ENCODE measurements at places on chromosomes 16 and 17.

GRCh38 chr17:45992904-45993303 lies 6.1 kb upstream of the STH start:
- DNase-seq, result no peak

DNA sequence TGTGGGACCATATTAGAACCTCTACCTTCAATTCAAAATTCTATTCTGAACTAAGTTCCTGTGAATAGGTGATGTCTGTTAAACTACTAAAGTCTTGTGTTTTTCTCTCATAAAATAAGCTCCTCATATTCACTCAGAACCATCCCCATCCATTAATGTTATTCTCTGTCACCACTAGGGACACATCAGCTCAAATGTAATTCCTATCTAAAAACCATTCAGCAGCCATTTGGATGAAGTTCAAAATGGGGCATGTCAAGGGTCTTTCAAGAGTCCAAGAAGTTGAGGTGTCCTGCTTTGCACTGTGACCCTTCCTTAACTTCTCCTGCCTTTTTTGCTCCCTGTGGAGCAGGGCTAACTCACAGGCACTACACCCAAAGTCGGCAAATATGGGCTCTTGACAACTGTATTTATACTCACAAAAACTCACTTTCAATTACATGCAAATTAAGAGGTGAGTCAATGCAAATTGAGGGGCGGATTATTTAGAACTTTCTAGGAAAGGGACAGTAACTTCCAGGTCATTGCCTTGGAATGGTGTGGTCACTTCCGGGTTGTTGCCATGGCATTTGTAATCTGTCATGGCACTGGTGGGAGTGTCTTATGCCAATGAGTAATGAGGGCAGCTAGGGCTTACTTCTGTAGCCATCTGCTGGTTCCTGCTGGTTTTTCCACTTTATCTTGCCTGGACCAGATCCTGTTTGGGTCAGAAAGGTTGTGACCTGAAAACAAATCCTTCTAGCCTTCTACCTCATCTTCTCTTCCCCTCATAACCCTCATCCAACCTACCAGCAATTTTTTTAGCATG lies 128.2 kb upstream of the COX10 start:
- no peak for DNase-seq

DNA sequence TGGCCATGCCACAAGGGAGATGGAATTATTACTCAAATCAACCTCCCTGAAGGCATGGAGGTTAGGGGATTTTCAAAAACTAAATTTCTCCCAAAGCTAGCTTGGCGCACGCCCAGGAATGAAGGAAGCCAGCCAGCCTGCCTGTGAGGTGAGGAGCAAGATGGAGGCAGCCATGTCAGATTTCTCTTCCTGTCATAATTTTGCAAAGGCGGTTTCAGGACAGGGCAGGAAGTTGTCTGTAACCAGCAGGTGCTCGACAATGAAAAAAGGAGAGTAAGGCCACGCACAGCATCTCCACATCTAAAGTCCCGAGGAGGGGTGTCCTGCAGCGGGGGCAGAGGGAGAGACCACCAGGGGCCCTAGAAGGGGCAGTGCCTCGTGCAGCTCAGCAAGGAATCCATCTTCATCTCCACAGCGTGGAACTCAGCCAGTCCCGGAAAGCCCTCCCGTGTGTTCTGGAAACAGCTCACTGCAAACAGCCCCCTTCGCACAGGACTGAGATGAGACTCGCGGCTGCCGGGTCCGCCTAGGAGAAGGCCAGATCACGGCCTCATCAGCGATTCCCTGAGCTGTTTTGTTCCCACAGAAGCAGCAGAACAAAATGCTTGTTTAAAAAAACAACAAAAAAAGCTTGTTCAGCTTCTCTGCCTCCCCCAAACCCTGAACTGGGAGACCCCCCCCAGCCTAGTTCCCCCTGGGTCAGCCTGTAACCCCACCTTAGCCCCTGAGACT lies 47.8 kb downstream of the SLC7A5 start:
- no peak for DNase-seq

DNA sequence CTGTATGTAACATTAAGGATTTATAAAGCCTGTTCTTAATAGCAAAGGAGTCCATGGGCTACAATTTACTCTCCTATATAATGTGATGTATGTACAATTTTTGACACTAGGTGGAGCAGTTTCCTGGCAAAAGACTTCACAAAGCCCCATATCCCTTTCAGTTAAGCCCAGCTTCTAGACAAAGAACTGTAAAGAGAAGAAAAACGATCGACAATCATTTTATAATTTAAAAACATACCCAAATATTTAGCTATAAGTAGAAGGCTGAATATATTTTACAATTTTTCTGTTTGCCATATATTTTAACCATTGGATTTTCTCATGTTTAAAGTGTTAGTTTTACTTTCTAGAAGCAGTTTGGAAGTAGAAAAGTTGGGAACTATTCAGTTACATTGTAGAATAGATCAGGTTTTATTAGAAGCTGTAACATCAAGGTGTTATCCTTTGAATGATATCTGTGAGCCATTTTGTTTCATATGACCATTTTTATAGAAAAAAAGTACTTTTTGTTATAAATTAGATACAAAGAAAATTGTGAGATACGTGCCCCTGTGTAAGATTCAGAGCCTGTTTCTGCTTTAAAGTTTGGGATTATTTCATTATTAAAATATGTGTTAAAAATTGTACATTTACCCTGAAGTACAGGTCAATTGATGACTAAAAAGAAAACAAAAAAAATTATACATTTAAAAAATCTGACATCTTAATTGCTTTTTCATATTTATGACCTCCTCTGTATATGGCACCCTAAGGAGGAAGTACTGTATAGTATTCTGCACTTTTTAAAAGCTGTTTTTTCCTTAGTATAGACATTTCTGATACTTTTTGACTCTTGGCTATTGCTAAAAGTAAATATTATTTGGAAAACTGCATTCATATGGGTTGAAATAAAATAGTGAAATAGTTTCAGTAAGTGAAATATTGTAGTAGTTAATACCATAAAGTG lies 46.3 kb downstream of the VMP1 start:
- peak; percentile 88 for DNase-seq

DNA sequence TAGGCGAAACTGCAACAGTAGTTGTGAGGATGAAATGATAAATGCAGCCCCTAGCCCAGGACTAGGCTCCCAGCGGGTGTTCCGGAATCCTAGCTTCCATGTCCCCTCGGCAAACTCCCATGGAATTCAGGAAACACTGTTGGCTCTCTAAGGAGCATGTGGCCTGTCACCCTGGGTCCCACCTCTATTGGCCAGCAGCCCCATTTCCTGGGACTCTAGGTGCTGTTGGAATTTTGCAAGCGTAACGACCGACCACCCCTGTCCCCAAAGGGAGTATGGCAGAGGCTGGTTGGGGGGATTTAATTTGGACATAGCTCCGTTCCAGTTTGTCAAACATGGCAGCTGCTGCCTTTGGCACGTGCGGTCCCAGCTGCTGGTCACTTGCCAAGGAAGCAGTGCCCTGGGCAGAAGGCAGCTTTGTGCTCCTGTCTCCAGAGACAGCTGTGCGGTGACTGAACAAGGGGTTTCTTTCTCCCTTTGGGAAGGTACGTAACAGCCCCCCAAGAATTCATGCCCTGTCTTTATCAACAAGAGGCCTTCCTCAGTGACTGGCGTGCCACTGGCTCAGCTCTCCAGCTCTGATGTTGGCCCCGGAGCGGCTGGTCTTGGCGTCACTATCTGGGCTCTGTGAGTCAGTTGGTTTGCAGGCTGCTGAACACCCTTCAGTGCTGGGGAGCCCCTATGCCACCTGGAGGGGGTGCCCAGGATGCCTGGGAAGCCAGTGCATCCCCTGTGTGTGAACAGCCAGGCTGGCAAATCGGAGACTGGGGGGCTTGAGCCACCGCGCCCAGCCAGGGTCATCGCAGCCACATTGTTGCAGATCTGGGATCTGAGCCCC lies 235.2 kb upstream of the TNRC6C start:
- no peak for DNase-seq

DNA sequence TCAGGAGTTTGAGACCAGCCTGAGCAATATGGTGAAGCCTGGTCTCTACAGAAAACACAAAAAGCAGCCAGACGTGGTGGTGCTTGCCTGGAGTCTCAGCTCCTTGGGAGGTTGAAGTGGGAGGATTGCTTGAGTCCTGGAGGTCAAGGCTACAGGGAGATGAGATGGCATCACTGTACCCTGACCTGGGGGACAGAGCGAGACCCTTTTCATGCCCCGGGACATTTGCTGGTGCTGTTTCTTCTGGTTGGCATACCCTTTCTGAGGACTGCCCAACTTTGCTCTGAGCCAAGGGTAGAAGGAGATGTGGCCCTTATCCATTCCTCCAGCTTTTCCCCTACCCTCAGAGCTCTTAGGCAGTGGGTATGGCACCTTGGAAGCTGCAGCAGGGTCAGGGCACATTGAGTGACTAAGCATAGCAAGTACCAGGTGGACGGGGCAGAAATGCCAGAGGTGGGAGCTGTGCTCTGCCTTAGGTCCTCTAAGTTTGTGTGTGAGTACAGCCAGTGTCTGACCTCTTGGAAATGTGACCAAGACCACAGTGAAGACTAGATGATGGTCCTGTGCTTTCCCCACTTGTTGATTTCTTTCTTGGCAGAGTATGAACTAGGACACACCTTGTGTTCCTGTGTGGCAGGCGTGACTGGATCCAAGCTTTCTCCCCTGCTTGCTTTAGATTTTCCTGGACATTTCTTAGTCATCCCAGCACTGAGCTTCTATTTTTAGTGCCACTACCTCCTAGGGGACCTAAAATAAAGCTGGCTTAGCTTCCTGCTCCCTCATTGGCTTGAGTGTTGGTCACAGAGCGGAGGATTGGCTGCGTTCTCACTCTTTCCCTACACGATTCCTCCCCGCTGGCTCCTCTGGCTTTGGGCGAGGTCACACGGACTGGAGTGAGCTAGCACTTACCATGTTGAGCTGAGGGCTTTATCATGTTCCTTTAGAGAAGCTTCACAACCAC lies 9.9 kb upstream of the EDC4 start:
- DNase-seq, result no peak

- DNase-seq, result no peak
These were observed 30.1 kb downstream of the CIITA start for GRCh38 chr16:10906914-10907756.

DNA sequence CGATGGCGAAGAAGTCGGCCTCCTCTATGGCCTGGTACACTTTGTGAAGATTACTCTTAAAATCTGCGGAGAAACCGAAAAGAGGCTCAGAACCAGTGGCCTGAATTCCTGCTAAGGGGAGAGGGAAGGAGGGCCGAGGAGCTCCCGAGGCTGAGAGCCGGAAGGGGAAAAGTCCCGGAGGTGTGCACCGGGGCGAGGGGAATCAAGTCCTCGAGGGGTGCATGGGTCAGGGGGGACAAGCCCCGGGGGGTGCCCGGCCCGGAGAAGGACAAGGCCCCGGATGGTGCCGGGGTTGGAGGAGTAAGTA lies 495 bp downstream of the PARN start:
- no peak for DNase-seq
